ENCODE measurements at places on chromosomes 3 and 15.

DNA sequence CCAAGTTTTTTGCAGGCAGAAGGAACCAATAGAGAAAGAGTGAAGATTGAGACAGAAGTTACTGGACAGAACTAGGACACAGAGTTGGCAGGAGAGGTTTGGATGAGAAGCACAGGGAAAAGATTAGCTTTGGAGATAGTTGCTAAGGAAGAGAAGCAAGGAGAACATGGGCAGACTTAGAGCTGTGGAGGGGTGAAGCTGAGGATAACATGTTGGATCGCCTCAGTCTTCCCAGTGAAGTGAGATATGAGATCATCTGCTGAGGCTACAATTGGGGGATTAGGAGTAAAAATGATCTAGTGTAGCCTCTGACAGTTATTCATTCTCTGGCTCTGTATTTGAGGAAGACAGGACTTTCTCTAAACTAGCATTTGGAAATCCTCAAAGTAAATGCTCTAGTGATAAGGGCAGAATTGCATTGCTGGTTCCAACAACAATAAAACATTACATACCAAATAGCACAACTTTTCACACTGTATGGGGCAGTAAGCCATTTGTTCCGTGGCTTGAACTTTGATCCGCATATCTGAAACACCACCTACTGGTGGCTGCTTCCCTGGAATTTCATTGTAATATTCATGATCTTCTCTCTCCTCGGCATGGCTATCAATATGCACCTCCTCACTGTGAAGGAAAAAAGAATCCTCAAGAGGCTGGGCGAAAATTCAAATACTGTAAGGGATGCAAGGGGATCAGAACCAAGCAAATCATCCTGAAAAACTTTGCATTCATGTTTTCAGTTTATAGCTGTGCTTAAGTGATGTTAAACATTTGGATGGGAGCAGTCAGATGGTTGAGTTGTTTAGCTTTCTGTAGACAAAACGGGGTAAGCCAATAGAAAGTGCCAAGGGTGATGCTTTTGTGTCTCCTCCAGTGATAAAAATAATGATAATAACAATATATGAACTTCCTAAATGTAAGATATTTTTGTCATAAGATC is 22.2 kb upstream of the EID1 start:
- DNase-seq: peak; percentile 80

- DNase-seq: no peak
These were observed 12.7 kb upstream of the MUC20 start for GRCh38 chr3:195708061-195708460.

- no peak for DNase-seq
These were observed 144.7 kb upstream of the GADL1 start for GRCh38 chr3:31039145-31039544.

GRCh38 chr3:8283193-8283592 is 218.4 kb upstream of the LMCD1 start:
- no peak for DNase-seq

GRCh38 chr3:43618142-43618541 is 3.7 kb downstream of the ANO10 start:
- DNase-seq: no peak

GRCh38 chr3:159191447-159191846 is 389.6 kb downstream of the MFSD1 start:
- DNase-seq: peak; percentile 96

DNA sequence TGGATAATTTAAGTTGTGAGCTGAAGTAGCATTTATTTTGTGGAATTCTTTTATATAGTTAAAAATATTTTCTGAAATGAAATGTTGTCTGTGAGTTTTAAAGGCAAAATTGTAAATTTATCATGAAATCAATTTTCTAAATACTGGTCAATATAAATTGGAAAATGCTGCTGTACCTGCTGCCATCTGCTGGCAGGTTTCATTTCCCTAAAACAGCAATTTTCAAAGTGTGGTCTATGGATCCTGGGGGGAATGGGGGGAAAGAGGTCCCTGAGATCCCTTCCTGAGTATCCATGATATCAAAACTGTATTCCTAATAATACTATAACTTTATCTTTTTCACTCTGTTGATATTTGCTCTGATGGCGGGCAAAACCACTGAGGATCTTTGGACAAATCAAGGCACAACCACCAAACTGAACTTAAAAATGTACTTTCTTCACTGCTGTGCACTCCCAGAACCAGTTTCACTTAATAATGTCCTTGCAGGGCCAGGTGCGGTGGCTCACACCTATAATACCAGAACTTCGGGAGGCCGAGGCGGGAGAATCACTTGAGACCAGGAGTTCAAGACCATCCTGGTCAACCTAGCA is 17.2 kb upstream of the CCR4 start:
- no peak for DNase-seq

DNA sequence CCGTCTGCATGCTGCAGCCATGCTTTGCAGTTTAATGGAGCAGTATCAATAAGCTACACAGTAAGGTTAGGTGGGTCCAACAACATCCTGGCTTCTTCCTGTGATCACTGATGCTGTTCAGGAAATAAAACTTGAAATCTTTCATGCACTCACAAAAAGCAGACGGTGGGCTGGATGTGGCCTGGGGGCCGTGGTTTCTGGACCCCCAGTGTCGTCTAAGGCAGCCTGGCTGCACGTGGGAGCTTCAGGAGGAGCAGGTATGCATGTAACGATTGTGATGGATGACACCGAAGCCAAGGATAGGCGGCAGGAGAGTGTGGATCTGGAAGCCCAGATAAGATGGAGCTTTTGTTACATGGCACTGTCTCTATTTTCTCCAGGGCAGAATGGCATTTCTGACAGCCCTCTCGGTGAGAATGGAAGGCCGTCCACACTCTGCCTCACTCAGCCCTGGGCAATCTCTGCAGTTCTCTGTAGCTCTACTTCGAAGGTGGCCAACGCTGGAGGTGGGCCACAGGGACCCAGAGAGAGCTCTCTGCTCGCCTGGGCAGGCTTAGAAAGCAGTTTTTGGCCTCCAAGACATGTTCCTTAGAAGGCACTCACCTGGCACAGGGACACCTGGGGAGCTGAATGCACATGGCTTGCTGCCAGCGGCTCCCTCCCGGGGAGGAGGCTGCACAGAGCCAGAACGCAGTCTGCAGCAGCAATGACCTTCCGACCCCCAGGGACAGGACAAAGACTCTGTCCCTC is 46.4 kb upstream of the IQSEC1 start:
- DNase-seq: no peak

DNA sequence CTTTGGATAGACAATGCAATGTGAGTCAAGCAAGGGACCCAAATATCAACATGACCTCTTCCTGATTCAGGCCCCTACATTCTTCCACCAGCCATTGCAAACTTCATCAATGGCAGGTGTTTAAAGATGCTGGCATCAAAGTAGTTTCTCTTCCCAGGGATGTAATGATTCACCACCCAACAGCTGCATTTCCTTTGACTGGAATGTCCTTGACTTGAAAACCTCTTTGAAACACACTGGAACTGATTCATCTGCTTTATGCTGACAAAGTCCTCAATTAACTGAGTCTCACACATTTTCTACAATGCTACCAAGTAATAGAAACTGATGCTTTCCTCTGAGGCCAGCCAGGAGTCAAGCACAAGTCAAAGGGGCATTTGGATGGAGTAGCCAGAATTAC is 385.5 kb downstream of the GBE1 start:
- DNase-seq: peak; percentile 6

- DNase-seq: no peak
These were observed 153.6 kb downstream of the TMEM108 start for GRCh38 chr3:133191818-133192217.

DNA sequence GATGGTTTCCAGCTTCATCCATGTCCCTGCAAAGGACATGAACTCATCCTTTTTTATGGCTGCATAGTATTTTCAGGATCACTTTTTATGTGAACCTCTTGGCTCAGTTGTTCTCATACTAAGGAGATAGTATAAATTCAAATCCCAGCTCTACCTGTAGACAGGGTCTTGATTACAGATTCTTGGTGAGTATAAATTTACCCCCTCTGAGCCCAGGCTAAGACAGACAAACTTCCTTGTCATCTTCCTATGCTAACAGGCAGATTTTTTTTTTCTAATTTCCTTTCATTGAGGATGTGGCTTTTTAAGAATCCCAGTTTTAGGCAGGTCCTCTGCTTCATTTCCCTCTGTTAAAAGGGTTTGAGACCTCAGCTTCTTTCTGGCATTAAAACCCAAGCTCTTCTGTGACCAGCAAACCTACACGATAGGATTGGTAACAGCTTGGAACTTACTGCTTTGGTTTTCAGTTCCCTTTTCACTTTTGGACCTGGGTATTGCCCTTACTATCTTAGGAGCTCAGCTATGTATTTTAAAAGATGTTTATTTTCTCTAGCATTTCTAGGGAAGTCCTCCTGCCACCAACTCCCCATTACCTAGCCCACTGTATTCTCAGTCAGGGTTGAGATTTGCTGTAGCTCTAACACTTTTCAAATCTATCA is 72.5 kb downstream of the VPS8 start:
- no peak for DNase-seq

GRCh38 chr3:27342267-27342666 is 26.9 kb downstream of the NEK10 start:
- DNase-seq: no peak

DNA sequence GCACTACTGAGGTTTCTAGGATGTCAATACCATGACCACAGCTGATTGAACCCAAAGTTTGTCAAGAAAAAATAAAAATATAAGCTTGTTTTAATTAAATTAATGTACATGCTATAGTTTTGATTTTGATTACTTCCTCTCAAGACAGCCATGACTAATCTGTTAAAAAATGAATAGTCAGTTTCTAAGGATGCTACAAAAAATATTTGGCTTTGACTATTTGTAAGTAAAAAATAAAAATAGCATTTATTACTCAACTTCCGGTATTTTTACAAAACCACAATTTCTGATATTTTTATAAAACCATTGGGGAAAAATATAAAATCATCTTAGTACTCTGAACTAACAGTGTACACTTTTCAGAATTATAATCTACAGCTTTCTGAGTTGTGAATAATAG is 12.1 kb upstream of the TEX9 start:
- no peak for DNase-seq

GRCh38 chr3:143235614-143236204 is 116.1 kb downstream of the CHST2 start:
- no peak for DNase-seq

DNA sequence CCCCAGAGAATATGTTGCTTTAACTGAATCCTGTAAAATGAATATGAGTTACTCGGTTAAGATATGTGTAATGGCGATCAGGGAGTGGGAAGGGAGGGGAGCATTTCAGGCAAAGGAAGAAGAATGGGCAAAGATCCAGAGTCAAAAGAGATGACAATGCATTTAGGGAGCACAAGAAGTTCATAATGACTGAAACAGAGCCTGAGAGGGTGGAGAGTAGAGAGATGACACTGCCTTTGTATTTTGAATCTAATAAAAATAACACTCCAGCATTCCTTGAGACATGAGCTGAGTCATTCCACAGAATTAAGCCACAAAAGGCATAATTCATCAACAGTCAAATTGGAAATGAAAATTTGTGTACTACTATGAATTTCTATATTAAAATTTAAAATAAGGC is 105.3 kb upstream of the PEX5L start:
- peak; percentile 7 for DNase-seq

DNA sequence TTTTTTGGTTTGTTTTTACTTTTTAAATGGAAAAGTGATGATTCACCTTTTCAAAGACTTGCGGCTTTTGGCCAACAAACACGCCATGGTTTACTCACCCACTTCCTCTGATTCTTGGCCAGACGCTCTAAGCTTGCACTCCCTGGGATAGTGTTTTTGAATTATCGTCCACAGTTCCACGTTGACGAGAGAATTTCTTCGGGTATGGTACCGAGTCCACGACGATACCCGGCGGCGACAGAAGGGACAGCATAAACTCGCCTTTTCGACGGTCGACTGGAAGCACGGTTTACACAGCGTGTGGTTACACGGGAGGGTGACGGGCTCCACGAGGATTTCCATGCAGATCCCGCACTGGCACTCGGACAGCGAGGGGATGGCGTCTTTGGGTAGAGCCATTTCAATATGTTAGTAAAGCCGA is 783 bp downstream of the RNF168 start:
- peak; percentile 88 for DNase-seq

- DNase-seq: peak; percentile 0
These were observed 983 bp downstream of the KBTBD12 start for GRCh38 chr3:127915937-127916493.

- no peak for DNase-seq
These were observed 140.8 kb downstream of the DIPK2A start for GRCh38 chr3:144112437-144112836.

DNA sequence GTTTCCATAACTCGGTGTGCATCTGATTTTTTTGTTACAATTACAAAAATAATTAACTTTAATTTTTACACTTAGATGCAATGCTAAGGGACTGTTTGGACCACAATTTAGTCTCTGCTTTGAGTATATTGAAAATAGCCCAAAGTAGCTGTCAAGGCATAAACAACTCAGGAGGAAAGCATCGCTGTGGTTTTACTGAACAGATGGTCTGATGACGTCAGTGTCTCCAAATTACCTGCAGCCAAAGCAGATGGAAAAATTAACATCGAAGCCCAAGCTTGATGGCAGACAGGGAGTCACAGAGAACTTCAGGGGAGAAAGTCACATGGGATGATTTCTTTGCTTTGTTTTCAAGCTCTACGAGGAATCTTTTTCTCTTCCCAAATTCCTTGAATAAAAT is 83.1 kb upstream of the PLCL2 start:
- DNase-seq: peak; percentile 46

- no peak for DNase-seq
These were observed 61.2 kb upstream of the ICE2 start for GRCh38 chr15:60540002-60540651.

DNA sequence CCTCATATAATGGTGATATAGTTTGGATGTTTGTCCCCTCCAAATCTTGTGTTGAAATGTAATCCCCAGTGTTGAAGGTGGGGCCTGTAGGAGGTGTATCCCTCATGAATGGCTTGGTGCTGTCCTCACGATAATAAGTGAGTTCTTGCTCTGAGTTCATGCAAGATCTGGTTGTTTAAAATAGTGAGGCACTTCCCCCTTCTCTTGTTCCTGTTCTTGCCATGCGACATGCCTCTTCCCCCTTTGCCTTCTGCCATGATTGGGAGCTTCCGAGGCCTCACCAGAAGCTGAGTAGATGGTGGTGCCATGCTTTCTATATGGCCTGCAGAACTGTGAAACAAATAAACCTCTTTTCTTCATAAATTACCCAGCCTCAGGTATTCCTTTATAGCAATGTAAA is 39.2 kb downstream of the REC114 start:
- DNase-seq: no peak

- no peak for DNase-seq
These were observed 24.6 kb downstream of the GORASP1 start for GRCh38 chr3:39082666-39083313.

DNA sequence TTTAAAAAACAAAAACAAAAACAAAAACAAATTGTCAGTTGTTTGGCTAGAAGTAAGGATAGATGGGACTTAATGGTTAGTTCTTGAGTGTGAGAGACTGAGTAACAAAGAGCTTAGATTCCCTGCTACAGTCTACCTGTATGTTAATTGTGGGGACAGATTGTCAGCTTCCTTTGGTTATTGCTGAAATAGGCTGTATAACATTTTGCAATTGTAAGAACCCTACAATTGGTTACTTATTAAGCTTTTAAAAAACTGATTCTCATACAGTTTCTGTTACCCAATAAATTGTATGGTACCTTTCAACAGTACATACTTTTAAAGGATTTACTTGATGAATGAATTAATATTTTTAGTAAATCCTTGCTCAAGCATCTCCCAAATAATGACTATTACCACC is 35.3 kb downstream of the CLASP2 start:
- no peak for DNase-seq
